ENCODE measurements at places on chromosomes 5 and 9.

- DNase-seq: no peak
These were observed 244.1 kb downstream of the ADGRV1 start for GRCh38 chr5:90802474-90803317.

- DNase-seq: no peak
These were observed 30.4 kb upstream of the DMRT1 start for GRCh38 chr9:811106-811531.

GRCh38 chr9:69719983-69720382 lies 39.8 kb downstream of the PTAR1 start:
- no peak for DNase-seq

GRCh38 chr5:424301-425110 lies 18.5 kb upstream of the EXOC3 start:
- DNase-seq: no peak

DNA sequence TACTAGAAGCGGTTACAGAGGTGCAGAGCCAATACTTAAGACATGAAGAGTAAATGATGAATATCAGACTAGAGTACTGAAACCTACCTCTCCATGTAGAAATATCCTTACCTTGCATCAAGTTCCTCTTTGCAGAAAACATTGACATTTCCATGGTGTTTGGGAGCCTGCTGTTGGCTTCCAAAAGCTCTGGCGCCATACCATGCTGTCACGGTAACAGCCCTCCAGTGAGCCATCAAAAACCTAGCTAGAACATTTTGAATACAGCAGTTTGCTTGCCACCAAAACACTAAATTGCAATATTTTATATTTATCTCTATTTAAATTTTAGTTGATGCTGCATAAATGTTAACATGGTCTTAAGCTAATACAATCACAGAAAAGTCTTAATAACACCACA lies 144.1 kb upstream of the LRRTM2 start:
- DNase-seq: no peak

DNA sequence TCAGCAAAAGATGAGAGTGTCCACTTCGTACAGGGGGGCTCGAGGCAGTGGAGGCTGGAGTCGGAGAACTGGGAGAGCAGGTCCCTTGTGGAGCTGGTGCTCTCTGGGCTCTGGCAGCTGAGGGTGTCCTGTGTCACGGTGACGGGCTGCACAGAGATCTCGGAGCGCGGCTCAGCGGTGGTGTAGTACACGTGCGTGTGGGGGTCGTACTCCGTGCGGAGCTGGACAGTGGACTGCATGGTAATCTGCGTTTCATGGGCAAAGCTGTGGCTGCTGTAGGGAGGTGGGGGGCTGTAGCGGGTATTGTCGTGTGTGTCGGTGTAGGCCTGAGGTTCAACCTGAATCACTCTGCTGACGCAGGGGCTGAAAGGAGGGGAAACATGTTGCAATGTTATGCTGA lies 48.0 kb downstream of the PTCH1 start:
- DNase-seq: no peak

DNA sequence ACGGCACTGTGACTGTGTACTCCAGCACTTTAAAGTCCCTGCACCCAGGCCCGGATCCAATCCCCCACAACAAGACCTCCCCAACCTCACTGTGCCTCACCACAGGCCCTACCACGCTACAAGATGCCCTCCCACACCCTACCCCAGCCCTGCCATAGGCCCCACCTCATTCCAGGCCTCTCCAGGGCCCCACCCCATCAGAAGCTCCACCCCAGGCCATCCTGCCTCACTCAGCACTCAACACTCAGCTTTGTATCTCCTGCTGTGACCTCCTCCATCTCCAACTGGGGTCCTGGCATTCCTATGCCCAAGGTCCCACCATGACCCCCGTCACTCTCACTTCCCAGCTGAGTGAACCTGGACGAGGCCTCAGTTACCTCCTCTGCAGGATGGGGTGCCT lies 38.8 kb downstream of the BARX1 start:
- no peak for DNase-seq

- no peak for DNase-seq
These were observed 631 bp downstream of the CFAP77 start for GRCh38 chr9:132410642-132411041.

DNA sequence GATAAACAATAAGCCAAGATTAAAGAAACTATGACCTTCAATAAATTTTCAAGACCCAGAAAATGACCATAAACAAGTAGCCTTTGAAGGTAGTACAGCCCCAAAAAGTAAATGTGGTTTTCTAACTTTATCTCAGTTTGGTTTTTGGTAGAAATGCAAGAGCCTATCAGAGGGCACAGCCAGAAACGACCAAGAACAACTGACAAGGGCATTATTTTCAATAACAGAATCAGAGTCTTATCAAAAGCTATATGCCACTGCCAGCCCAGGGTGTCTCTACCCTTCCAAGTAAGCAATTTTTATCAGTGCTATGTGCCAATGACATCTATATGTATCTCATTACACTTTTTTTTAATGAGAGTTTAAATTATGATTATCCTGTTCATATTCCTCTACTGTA lies 11.8 kb upstream of the SPINK6 start:
- DNase-seq: no peak

DNA sequence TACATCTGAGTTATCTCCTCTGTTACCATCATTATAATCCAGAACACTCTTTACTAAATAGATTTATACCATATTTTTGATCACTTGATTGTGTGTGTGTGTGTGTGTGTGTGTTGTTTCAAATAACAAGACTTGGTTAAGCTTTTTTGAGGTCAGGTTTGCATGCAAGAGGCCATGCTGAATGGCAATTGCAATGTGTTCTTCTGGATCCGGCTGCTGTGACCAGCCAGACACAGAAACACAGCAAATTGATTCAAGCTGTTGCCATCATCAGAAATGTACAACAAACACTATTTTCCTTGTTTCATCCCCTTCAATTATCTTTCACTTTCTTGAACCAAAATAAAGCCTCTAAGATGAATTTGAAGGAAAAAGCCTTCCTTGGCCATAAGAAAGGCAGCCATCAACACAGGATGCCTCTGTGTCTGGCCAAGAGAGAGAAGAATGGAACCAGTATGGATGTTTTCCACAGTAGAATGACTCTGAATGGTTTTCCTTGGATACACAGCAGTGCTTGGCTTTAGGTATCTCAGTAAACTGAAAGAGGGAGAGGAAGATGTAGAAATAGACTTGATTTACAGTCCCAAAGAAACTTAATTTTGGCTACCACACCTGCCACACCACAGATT lies 53.9 kb downstream of the DPYSL3 start:
- no peak for DNase-seq

DNA sequence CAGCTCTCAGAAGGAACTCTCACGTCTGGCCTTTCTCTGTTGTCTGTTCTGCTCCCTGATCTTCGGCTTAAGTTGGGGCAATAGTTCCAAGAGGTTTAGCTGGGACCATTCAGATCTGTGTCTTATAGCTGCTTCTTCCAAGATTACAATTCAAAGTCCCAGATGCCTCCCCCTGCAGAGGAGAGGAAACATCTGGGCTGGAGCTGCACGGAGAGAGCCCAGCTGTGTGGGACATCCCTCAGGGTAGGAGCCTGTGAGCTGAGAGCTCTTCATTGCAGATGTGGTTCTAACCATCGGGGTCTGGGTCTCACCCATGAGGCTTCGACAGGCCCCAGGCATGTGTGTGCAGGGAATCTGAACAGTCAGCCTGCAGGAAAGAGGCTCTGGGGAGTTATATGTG lies 9.0 kb upstream of the PHF19 start:
- DNase-seq: no peak

- DNase-seq: no peak
These were observed 67.6 kb upstream of the RNF130 start for GRCh38 chr5:180138976-180139730.

DNA sequence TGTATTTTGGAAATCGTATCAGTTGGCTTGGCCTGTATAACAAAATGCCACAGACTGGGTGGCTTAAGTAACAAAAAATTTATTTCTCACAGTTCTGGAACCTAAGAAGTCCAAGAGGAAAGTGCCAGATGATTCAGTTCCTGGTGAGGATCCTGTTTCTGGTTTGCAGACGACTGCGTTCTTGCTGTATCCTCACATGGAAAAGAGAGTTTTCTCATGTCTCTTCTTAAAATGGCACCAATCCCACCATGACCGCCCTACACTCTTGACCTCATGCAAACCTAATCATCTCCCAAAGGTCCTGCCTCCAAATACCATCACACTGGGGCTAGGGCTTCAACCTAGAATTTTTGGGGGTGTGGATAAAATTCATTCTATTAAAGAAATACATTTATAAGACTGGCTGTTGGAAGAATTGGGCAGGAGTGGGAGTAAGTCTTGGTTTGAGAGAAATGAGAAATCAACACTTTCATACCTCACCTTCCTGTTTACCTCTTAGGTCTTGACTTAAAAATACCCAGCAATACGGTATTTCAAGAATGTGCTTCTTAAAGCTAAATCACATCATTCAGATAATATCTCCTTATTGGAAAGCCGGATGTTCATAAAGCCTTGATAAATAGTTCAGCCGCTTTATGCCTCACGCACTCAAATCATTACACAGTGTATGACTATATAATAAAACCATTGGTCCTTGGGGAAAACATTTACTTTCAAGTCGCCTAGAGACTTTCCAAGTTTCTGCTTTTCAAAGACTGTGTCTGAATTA lies 28.7 kb downstream of the PTTG1 start:
- DNase-seq: no peak

DNA sequence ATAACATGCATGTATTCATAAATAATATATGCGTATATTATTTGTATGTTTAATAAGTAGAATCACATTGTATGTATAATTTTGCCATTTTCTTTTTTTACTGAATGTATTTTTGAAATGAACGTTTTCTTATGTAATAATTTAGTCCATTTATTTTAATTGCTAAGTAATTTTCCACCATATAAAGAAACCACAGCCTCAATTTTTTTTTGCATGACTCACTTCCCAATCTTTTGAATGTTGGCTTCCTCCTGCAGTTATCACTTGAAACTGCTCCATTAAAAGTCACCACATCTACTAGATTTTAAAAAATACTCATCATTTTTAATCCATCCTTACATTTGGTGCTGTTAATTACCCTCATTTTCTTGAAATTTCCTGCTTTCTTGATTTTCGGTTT lies 363.3 kb upstream of the MEF2C start:
- no peak for DNase-seq

DNA sequence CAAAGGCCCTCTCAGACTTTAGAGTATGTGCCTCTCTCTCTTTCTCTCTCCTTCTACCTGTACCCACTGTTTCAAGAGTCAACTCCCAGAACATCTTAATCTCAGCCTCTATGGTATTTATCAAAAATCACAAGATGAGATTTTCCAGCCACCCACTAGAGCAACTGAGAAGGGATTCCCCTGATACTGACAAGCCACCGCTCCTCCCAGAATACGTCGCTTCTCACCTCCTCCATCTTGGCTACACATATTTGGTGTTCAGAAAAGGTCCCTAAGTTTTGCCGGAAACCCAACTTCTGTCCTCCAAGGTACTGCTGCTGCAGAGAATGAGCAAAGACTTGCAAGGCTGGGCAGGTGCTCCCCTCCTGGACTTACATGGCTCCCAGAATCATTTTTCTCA lies 6.1 kb downstream of the GARIN3 start:
- no peak for DNase-seq

GRCh38 chr9:108149326-108149725 lies 659.8 kb upstream of the KLF4 start:
- no peak for DNase-seq

- DNase-seq: no peak
These were observed 145.5 kb downstream of the HMHB1 start for GRCh38 chr5:143957455-143957854.

DNA sequence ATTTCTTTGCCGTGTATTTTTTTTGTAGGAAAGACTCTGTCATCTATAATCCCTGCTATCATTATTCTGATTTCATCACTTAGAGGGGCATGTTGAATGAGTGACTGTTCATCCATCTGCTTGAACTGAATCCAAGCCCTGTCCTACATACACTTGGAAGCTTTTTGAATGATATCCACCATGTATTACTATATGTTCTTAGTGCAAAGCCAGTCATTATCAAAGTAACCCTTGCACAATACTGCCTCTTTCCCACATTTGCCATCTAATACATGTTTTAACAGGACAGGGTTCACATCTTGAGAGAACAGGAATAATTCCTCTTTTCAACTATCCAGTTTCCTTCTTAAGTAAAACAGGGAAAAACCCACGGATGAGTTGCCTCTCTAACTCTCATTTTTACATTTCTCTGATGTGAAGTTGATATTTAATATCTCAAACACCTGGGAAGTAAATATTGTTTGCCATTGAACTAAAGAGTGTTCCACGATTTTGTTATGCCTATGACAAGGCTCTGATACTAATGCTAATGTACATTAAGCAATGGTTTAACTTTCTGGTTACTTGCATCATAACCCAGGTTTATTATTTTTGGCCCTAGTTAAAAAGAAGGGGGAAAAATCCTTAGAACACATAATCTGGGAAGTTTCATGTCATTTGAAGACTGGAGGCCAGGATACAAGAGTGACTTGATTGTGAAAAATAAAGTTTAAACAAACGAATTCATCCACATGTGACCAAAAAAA lies 103.7 kb upstream of the TARS1 start:
- no peak for DNase-seq

All from amniotic stem cell (primary cell).